ENCODE measurements at places on chromosomes 2 and 18. TPM values are rescaled to one million over a fixed set of nuclear protein-coding genes. Genes with fewer than 3 reads are reported as not detected.

EFR3B gene
- 0.48 TPM for total RNA-seq

STPG4 gene
- total RNA-seq: 0.16 TPM

ESPNL gene
- total RNA-seq: 0.40 TPM

DNA sequence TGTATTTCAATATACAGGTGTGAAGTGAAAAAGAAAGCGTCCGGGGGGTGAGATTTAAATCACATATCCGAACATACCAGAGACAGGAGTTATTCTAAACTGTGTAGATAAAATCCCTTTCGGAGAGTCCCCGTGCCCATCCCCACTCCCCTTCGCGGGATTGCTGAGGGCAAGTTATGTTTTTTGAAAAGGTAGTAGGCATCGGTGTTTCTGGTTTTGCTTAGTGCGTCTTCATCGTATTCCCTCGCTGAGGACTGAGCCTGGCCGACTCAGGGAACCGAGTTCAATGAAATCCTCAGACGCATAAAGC lies 583.4 kb downstream of the ZEB2 start:
- ATAC-seq: no peak

DNA sequence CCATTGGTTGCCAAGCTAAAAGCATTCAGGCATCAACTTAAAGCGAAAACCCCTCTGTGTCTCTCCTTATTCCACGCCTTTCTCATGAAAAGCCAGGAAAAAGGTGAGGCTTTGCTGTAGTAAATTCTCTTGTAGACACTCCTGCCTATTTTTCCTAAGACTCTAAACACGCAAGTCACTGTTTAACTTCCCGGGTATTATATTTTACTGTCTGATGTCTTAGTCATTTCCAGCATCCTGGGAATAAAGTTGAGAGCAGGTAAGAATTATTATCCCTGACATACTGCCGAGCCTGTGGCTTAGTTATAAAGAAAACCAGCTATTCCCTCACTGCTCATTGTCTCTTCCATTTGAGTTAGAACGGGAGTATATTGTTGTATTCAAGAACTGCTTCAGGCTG lies 112.4 kb upstream of the GATA6 start:
- no peak for ATAC-seq

- peak; percentile 76 for ATAC-seq
Measured at GRCh38 chr18:22169011-22169888, at the start of gene GATA6. GATA6 (plus strand) TSS chr18:22169589; CDS start chr18:22171145, 1,556 bp downstream.

GRCh38 chr2:120415728-120416509 lies 70.0 kb downstream of the INHBB start:
- ATAC-seq: no peak

DNA sequence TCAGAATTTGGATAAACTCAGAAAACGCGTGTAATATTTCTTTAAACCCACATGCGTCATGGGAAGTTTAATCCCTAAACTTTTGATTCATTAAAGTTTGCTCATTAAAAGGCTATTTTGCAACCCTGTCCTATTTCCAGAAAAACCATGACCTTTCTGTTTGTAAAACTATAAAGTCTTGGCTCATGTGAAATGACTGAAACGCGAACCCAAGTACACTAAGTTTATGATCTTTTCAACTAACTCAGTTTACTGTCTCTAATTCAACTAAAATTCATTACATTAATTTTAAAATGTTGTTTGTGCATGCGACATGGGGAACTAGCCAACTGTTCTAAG lies 3.9 kb upstream of the RPL31 start:
- ATAC-seq: no peak

DNA sequence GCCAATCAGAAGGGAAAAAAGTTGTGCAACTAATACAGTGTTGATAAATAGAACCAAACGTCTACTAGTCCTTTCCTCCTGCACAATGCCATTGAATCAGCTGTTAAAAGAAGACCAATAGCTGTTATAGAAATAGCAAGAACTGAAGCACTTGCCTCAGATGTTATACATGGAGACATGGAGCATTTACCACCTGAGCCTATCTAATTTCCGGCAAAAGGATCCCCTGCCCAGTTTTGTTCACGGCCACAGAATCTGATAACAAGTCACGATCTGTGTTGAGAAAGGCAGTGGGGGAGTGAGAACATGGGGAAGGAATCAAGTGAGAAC lies 285.4 kb downstream of the ZEB2 start:
- no peak for ATAC-seq

- no peak for ATAC-seq
Measured at GRCh38 chr2:53880756-53881155, 21.0 kb upstream of the GPR75 start.

- no peak for ATAC-seq
Measured at GRCh38 chr2:80303909-80304837, at the start of gene LRRTM1. LRRTM1 (minus strand) TSS chr2:80304752; CDS start chr2:80303819, 933 bp downstream.
